Activated CD8-positive, alpha-beta memory T cell treated with anti-CD3 and anti-CD28 coated beads, Interleukin-2, amount 10 ng/mL, durations not matched to agents 7 days and 5 days (primary cell): ENCODE measurements at places on chromosomes 3 and 15.

DNA sequence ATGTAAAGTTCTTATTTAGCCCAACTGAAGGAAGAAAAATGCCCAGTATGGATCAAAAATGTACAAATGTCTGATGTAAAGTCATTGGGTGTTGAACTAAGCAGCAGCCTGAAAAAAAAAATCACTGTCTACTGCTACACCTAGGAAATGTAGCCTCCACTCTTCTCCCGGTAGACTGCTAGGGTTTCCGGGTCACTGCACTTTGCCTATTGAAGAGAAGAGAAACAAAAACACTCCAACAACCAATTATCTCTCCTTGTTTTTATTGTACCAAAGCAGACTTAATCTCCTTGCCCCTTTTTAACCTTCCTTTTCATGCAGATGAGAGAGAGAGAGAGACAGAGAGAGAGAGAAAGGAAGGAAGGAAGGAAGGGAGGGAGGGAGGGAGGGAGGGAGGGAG lies 140.2 kb upstream of the SETMAR start:
- DNase-seq, result no peak

DNA sequence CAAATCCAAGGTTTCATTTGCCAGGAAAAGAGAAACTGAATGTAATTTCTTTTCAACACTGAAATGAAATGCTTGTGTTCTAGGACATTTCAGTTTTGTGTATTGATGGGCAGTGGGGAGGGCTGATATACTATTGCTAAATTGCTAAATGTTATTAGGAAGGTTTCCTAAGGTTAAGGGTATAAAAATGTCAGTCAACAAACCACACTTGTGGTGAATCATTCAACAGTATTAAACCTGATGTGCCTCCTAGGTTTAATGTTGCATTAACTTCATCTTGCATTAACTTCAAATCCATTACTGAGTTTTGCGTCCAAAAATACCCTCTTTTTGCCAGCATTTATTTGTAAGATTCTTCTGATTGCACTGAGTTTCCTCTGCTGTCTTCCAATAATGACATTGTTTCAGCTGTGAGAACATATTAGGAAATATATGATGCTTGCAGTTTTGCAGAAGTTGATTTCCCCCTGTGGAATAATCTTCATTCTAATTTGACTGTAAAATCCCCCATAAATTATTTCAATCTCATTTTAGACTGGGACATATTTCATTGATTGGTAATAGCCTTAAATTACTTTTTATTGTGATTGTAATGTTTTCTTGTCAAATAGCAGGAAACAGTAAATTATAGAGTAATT lies 758.3 kb downstream of the GBE1 start:
- DNase-seq, result no peak

DNA sequence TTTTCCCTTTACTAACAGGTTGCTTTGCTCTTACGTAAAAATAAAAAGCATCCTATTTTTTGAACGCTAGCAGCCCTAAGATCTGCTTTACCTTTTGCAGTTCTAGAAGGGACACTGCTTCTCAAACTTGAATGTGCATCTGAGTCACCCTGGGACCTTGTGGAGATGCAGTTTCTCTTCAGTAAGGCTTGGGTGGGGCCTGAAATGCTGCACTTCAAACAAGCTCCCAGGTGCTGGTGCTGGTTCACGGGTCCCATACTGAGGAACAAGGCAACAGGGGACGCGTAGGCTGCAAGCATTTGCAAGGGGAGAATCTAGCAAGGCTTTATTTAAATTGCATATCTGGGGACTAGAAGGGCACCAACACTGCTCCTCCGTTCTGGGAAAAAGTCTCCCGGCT lies 30.0 kb downstream of the MB21D2 start:
- no peak for DNase-seq

DNA sequence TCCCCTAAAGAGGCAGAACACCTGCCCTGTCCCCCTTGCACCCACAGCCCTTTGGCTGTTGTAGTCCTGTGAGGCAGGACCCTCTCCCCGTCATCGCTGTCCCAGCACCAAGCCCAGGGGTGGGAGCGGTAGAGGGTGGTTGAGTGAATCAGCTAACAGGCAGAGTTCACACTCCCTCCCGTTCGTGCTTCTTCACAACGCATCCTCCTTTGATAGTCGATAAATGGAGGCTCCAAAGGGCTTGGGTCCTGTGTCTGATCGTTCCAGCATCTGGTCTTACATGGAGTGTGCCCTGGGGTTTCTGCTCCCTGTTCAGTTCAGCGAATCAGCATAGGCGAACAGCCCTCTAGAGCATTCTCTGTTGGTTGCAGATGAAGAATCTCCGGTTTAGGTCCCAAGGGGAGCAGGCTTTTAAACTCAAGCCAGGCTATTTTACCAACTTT lies 820 bp upstream of the HMCES start:
- DNase-seq, result no peak

GRCh38 chr3:149783576-149783975 lies 8.8 kb downstream of the ANKUB1 start:
- DNase-seq, result no peak

GRCh38 chr15:100891307-100892012 lies 11.8 kb downstream of the ALDH1A3 start:
- no peak for DNase-seq
